Stimulated activated naive CD8-positive, alpha-beta T cell treated with anti-CD3 and anti-CD28 coated beads, Interleukin-15, Interleukin-2, amounts not matched to agents 100 U/mL and 50 U/mL, for 24 hours (primary cell): ENCODE measurements at places on chromosomes 1 and 21.

- DNase-seq = no peak
Measured at GRCh38 chr21:27114111-27114510, 147.2 kb upstream of the ADAMTS5 start.

DNA sequence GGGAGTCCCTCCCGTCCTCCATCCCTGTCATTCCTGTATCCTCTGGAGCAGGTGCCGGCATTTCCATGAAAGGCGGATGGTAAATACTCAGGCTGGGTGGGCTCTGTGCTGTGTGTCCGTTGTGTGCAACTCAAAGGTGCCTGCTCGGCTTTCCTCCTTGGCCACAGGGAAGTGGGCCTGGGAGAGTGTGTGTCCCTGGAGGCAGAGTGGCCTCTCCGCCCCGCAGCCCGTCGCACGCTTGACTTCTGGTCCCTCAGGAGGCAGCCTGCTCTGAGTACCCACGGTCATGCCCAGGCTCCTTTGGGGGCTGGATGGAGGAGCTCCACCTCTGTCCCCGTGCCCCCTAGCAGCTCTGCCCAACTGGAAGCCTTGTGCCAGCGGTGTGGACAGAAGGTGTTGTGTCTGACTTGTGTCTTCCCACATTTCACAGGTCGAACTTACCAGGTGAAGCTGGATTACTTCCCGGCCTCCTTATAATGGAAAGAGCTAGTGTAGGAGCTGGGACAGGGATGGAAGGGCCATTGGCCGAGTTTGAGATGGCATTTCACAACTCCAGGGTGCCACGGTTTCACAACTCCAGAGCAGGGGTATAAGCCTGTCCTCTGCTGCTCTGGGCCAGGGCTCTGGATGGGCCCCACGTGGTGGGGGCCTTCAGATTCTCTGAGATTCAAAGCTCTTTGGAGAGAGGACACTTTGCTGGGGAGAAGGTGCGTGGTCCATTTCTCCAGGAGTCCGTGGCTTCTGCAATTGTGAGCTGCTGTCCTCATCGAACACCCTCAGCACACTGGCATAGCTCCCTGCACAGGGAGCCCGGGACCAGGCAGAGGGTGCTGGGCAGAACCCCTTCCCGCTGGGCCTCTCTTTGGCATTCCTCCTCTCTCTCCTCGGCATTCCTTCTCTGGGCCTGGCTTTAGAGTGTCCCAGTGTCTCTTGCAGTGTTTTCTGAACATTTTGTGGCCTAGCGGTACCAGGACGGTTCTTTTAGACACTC, 152.7 kb upstream of the COL6A1 start:
- DNase-seq = no peak

DNA sequence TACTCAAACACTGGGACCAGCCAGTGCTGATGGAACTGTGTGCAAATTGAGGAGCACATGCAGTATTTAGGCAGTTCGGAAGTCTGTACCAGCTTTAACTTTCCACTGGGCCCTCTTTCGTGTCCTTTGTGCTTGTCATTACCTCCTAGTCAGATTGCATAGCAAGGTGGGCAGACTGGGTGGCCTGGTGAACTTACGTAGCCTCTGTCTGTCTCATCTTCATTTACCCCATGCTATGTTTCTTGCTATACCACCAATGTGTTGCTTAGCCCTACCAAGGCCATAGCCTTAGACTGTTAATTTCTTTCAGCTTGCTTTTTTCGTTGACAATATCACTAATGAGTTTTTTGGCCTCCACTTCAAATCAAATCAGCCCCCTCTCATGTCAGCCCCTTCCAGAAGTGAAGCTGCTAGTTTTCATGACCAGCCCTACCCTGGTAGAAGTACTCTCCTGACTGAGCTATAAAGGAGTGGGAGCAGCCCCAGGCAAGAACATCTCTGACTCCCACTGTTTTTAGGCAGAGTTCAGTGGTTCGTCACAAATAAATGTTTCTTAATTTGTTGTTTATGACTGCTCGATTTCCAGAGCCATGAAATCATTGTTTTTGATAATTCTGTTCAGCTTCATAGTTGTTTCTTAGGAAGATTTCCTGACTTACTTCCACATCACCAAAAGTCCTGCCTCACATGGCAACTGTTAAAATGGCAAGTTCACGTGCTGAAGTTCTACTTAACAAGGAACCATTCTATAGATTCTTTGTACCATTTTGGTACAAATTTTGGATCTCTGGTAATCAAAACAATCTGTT, 19.3 kb downstream of the PRKACB start:
- DNase-seq = no peak

DNA sequence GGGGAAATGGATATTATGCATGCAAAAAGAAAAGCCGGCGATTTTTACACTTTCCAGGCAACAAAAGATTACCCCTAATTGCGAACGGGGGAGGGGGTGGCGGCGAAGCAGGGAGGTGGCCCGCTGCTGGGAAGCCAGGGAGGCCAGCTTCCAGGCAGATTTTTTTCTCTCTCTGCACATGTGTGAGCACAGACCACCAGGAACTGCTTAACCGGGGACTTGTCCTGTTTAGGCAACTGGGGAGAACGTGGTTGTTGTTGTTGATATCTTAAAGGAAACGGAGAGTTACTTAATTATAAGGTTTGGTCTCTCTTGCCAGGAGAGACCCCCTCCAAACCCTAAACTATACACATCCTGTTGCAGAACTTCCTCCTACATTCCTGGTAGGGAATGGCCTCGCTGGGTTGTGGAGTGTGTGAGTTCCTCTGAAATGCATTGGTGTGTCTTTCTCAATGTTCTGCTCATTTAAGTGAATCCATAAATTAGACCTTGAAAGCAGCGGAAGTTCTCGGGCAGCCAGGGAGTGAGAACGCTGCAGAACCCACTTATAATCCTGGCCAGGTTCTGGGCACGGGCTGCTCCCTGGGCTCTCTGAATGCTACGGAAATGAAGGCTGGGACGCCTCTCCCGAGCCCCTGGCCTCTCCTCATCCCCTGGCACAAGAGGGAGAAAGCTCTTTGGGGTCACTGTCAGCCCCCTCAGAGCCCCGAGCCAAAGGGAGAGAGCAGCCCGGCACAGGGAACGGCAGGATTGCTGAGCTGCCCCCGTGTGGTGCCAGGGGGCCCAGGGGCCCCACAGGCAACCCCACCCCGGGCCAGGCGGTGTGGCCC, 250.0 kb downstream of the FOXD2 start:
- no peak for DNase-seq

DNA sequence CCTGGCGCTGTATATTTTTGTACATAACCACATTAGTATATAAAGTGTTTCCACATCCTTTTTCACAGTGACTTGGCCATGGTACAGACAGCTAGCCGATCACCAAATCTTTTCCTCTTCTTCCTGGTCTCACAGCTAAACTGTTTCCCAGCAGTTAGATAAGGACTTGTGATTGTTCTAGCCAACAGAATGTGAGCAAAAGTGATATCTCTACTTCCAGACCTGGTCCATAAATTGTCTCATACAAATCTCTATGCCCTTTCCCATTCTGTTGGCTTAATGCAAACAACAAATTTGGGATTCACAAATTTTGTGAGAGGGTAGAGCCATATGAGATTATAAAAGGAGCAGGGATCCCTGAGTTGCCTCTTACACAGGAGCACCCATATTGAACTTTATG, 19.5 kb downstream of the PAFAH2 start:
- no peak for DNase-seq

- DNase-seq = no peak
Measured at GRCh38 chr1:193533853-193534252, 347.4 kb upstream of the B3GALT2 start.

GRCh38 chr1:186325239-186325638, 49.8 kb downstream of the TPR start:
- no peak for DNase-seq

DNA sequence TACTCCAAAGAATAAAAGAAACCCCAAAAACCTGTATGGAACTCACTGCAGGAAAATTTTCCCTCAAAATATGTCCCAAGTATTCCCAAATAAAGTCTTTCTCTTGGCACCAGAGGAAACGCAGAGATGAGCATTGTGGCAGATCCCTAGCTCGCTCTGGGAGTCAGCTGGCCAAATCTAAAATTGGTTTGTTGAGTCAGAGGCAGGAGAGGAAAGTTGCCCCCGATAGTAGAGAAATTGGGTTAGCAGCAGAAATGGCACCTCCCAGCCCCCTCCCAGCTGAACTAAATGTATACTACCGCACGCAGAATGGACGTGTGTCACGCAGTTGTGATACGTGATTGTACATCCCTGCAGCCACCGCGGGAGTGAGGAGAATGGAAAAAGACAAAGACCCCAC, 39.9 kb upstream of the TARBP1 start:
- DNase-seq = no peak

DNA sequence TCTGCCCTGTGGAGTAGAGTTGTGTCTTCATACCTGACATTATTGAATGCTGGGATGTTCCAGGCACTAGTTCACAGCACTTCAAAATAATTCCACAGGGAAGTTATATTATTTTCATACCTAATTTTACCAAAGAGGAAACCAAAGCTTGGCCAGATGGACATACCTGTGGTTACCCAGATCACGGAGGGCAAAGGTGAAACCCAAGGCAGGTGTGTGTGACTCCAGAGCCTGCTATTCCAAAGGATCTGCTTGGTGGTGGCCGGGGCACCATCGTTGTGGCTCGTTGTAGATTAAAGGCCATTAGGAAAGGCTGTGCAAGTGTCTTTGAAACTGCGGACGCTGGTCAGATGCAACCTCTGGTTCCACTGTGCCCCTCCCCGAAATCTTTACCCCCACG, 108.6 kb downstream of the ZBTB18 start:
- DNase-seq = no peak

DNA sequence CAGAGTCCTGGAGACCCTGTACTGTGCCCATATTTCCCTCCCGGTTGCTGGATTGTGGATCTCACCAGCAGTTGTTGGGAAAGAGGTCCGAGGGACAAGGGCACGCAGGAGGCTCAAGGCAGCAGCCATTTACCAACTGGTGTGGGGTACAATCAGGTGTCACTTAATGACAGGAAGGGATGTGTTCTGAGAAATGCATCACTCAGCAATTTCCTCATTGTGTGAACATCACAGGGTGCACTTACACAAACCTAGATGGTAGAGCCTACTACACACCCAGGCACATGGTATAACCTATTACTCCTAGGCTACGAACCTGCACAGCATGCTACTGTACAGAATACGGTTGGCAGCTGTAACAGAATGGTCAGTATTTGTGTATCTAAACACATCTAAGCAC, 20.7 kb downstream of the SLC44A3 start:
- DNase-seq = no peak

GRCh38 chr1:119204961-119205357, 64.5 kb upstream of the WARS2 start:
- no peak for DNase-seq

- peak; percentile 32 for DNase-seq
Measured at GRCh38 chr1:181043025-181043888, 9.5 kb downstream of the MR1 start.

- peak; percentile 87 for DNase-seq
Measured at GRCh38 chr1:18926315-18927081, 24.1 kb upstream of the ALDH4A1 start.

DNA sequence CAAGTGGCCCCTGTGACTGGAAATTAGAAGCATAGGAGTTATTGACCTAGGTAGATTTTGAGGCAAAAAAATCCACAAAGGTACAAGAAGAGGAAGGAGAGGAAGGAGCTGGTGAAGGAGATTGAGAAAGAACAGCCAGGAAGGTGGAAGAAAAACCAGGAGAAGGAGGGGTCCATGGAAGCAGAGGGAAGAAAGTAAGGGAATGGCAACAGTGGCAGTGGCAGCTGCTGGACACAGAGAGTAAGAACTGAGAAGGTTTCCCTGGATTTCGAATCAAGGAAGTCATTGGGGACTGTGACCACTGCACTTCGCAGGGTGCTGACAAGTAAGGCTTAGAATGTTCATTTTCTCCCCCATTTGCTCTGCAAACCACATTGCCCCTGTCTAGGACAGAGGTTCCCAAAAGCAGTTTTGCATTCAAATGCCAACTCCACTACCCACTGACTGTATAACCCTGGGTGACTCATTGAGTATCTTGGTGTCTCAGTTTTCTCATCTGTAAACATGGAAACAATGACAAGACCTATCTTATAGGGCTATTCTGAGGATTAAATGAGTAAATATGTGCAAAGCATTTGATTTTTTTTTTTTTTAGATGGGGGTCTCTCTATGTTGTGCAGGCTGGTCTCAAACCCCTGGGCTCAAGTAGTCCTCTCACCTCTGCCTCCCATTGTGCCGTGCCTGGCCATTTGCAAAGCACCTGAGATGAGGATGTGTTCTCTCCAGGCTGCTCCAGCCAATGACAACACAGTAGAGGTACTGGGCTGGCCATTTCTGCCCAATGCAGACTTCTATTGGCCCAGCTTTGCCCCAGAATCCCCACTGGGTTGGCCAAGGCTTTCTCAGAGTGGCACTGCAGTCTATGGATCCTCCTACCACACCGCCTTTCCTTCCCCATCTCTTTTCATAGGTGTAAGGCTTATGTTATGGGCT, 9.3 kb upstream of the CAPN2 start:
- DNase-seq = no peak

DNA sequence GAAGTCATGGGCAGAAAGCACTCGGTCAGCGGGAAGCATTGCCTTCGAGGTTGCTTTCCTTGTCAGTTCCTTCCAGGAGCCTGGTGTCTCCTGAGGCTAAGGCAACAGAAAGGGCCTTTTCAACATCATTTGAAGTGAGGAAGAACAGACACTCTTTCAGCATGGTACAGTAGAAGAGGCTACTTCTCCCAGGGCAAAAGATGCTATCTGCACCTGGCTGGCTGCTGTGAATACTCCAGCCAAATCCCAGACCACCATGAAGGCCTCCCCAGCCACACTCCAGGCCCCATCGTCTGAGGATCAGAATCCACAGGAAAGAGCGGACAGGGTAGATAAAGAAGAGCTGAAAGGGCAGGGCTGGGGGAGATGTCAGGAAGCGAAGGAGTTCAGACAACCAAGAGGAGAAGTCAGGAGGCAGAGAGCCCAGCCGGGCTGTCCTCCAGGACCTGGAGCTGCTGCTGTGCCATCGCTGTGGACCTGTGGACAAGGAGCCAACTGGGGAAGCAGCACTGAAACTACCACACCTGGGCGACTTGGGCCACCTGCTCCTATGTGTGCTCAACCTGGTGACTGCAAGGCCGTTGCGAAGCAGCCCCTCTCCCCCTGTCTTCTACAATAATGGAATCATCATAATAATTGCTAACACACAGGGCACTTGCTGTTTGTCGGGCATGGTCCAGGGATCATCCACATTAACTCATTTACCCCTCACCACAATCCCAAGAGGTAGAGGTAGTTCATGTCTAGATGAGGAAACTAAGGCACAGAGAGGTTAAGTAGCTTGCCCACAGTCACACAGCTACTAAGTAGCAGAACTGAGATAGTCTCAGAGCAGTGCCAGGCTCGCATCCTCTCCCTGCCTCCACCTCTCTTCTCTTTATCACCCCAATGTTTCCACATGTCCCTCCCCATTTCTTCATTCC, 88.0 kb upstream of the ZBTB40 start:
- no peak for DNase-seq

GRCh38 chr1:28195780-28196179, 19.3 kb upstream of the PTAFR start:
- DNase-seq = no peak

- no peak for DNase-seq
Measured at GRCh38 chr1:151775894-151776664, 12.8 kb upstream of the MRPL9 start.
